ENCODE measurements at places on chromosomes 2 and 18.

- DNase-seq = no peak
These were observed 52.6 kb downstream of the NCK2 start for GRCh38 chr2:105797298-105797819.

DNA sequence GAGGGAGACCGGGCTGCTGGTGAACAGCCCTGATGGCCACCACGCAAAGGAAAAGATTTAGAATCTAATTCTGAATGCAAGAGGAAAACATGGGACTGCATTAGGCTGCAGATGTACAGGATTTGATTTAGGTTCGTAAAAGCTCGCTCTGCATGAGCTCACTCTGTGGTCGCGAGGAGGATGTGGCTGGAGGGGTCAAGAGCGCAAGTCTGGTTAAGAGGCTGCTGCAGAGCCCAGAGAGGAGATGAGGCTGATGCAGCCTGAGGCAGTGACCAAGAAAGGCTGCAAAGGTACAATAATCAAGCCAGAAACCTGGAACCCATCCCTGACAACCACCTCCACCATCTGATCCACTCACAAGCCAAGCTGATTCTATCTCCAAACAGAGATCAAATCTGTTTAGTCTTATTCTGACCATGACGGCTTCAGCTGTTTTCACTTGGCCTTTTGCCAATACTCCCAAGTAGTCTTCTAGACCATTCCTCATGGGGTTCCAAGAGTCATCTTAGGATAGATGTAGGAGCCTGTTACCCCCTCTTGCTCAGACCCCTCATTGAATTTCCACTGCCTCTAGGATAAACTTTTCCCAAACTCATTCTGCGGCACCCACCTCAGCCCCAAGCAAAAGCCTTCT, 58.9 kb upstream of the ARL4C start:
- no peak for DNase-seq

DNA sequence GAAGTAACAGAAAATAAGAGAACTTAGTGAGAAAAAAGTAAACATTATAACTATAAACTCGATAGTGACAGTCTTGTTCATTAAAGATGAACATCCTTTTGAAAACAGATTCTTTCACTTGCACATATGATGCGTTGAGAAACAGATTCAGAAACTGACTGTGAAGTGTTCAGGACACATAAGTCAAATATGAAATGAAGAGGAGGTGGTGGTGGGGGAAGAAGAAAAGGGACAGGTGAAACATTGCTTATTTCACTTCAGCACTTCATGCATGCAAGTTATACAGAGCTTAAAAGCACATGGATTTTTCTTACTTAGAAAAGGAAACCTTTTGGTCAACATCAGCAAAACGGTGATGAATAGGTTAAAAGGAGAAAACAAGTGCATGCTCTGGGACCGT, 42.5 kb downstream of the STAT4 start:
- DNase-seq = no peak

DNA sequence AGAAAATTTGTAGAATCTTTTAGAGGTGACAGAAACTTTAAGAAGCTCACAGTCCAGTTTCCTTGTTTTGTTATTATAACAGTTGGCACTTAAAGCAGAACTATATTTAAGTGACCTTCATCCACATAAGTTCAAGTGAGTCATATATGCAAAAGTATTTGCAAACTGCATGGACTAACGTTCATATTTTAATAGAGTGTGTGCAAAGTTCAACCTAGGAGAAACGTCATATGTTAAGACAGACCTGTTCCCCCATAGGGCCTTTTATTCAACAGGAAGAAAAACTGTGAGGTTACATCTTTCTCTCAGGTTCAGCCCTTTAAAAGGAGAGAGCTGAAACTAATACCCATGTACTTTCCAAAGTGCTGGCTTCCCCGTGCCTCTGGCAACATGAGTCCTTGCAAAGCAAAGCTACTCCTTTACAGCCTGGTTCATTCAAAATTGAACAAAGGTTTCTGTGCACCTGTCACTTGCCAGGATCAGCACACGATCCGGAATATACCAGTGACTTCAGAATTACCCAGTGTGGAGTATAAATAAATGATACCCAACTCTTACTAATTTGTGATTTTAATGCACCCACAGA, 280.0 kb upstream of the RAB12 start:
- DNase-seq = no peak

GRCh38 chr2:191961556-191961955, 114.7 kb upstream of the CAVIN2 start:
- DNase-seq = no peak

- DNase-seq = no peak
These were observed 215.9 kb upstream of the FBXO11 start for GRCh38 chr2:48122166-48122565.

DNA sequence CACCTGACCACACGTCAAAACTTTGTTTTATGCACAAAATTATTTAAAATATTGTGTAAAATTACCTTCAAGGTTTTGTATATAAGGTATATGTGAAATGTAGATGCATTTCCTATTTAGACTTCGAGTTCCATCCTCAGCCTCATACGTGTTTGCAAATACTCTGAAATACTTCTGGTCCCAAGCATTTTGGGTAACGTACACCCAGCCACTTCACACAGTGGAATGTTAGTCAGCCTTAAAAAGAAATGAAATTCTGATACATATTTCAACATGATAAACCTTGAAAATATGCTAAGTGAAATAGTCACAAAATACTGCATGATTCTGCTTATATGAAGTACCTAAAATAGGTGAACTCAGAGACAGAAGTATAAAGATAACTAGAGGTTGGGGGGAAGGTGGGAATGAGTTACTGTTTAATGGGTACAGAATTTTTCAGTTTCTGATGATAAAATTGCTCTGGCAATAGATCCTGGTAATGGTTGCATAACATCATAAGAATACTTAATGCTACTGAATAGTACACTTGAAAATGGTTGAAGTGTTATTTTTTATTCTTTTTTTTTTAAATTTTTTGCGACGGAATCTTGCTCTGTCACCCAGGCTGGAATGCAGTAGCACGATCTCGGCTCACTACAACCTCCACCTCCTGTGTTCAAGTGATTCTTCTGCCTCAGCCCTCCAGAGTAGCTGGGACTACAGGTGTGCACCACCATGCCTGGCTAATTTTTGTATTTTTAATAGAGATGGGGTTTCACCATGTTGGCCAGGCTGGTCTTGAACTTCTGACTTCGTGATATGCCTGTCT, 24.0 kb downstream of the NOP58 start:
- DNase-seq = no peak

- no peak for DNase-seq
These were observed 24.3 kb upstream of the ASPRV1 start for GRCh38 chr2:69985688-69986087.

DNA sequence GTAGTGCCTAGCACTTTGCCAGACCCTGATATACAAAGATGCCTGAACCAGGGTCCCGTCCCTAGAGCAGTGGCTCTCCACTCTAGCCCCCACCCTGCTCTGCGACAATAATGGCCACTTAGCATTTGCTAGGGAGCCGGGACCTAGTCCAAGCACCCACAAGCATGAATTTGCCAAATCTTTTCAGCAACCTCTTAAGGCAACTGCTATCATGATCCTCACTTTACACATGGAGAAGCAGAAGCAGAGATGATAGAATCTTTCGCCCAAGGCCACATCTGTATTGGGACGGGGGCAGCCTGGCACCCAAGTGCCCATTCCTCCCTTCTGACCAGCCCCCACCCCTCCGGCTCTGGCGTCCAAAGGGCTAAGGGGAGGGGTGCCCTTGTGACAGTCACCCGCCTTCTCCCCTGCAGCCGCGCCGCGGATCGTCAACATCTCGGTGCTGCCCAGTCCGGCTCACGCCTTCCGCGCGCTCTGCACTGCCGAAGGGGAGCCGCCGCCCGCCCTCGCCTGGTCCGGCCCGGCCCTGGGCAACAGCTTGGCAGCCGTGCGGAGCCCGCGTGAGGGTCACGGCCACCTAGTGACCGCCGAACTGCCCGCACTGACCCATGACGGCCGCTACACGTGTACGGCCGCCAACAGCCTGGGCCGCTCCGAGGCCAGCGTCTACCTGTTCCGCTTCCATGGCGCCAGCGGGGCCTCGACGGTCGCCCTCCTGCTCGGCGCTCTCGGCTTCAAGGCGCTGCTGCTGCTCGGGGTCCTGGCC, 13.0 kb downstream of the SIGLEC15 start:
- no peak for DNase-seq
